ENCODE measurements at places on chromosomes 1 and 21.
A peak's percentile ranks its signal among the peaks of the same experiment; 100 is the strongest.

DNA sequence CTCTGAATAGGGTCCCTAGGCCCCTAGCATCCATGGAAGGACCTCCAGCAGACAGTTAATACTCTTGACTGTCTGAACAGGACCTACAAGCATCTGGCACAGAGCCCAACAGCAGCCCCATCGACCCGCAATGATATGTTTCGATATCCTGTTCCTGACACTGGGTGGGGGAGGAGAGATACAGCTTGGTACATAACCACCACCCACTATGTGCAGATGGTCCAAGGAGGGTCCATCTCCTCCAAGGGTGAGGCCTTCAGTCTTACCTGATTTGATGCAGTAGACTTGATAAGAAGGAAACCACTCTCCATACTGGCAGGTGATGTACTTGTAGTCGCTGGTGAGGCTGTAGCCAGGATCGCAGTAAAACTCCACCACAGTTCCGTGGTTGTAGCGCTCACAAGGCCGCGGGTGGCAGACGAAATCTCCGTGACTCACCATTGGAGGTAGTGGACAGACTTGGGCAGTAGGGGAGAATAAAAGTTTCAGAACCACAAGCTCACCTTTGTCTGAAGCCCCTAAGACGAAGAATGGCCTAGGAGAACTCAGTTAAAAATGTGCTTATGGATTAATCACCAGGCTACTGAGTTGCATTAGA lies 86.0 kb upstream of the TLR5 start:
- DNase-seq = no peak

- DNase-seq = no peak
Measured at GRCh38 chr1:86429835-86430234, 5.9 kb downstream of the CLCA2 start.

DNA sequence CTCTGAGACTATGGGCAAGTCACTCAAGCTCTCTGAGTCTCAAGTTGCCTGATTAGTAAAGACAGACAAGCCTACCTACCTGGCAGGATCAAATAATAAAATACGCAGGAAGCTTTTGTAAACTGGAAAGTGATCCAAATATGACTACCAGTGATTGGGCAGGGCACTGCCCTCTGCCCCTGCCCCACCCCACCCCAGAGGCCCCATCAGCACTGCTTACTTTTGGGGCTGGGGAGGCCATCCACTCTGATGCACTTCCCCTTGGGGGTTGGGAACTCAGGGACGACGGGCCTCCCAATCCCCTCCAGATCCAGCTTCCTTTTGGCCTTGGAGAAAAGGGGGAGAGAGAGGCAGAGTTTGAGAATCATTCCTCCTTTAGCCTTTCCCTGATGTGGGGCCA lies 6.9 kb downstream of the E2F2 start:
- DNase-seq = no peak

DNA sequence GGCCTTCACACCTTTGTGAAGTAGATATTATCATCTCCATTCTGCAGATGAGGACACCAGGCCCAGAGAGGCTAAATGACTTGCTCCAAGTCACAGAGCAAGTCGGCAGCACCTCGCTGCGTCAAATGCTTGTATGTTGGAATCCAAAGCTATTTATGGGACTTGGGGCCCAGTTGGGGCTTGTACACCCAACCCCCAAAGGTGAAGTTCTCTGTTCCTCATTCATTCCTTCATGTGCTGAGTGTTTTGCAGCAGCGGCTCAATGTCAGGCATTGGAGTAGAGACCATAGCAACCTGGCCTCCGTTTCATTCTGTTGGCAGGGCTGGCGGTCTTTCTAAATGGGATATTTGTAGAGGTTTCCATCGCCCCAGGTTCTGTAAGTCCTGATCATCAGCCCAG lies 113.4 kb upstream of the SLC25A33 start:
- DNase-seq = no peak

DNA sequence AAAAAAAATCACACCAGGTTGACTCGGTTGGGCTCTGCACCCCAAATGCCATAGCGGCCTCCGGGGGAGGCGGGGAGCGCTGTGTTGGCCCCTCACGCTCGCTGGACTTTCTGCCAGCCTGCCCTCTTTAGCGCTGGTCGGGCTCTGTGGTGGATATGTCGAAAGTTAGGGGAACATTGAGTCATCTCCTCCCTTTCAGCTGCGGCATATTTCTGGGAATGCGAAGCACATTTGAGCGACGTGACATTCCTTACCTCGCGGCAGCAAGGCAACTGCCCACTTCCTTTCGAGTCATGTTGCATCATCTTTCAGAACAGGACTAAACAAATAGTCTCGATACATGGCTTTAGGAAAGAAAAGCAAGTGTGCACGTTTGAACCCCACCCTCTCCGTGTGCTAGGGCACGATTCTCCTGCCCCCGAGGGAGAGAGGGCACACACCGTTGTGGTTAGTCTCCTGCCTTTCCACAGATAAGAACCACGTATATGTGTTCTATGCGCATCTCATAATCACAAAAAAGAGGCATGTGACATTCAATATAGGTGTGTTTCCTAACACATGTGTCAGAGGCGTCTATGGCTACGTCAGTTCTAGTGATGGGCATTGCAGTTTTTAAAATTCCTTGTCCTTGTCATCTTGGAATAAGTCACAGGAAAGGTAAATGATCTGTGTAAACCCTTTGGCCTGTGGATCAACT lies 105.9 kb upstream of the SLC45A1 start:
- DNase-seq = no peak

- DNase-seq = no peak
Measured at GRCh38 chr1:223008808-223009207, 134.2 kb downstream of the TLR5 start.

- no peak for DNase-seq
Measured at GRCh38 chr1:40853885-40854170, 8.3 kb downstream of the CITED4 start.

- DNase-seq = no peak
Measured at GRCh38 chr1:172821609-172822274, 162.8 kb downstream of the FASLG start.

- DNase-seq = no peak
Measured at GRCh38 chr1:32647308-32648134, 2.8 kb downstream of the ZBTB8OS start.

GRCh38 chr1:37725851-37726613 lies 33.7 kb downstream of the CDCA8 start:
- no peak for DNase-seq

GRCh38 chr1:157364612-157365011 lies 187.7 kb downstream of the FCRL5 start:
- DNase-seq = no peak

GRCh38 chr1:157312082-157312812 lies 174.1 kb upstream of the ETV3 start:
- no peak for DNase-seq

- DNase-seq = no peak
Measured at GRCh38 chr1:241972703-241973369, 15.3 kb downstream of the BECN2 start.

DNA sequence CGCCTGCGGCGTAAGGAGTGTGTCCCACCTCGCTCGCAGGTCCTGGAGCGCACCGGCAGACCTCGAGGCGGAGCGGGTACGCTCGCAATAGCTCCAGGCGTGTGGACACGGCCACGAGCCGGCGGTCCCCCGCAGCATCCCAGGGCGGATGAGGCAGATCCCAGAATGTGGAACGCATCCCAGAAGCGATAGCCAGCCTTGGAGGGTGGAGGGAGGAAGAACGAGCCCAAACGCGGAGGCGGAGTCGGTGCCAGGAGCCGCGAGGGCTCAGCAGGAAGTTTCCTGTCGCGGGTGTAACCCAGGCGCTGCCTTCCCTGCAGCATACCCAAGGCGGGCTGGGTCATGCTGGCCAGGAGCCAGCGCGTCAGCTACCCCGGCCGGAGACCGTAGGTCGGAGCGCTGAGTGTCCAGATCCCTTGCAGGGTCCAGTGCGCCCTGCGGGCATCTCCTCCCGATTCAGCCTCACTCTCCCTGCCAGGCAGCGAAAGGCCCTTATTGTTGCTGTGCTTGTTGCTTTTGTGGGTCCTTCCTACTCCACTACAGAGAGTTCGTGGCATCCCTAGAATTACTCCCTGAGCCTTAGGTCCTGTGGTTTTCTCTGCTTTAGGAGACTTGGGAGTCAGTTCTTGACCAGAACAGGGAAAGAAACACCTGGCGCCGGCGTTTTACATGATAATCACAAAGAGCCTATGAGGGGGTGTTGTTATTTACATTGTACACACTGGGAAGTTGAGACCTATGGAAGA lies 27.7 kb downstream of the STYXL2 start:
- DNase-seq = peak; percentile 48

GRCh38 chr21:26148071-26148839 lies 22.3 kb downstream of the APP start:
- DNase-seq = no peak

DNA sequence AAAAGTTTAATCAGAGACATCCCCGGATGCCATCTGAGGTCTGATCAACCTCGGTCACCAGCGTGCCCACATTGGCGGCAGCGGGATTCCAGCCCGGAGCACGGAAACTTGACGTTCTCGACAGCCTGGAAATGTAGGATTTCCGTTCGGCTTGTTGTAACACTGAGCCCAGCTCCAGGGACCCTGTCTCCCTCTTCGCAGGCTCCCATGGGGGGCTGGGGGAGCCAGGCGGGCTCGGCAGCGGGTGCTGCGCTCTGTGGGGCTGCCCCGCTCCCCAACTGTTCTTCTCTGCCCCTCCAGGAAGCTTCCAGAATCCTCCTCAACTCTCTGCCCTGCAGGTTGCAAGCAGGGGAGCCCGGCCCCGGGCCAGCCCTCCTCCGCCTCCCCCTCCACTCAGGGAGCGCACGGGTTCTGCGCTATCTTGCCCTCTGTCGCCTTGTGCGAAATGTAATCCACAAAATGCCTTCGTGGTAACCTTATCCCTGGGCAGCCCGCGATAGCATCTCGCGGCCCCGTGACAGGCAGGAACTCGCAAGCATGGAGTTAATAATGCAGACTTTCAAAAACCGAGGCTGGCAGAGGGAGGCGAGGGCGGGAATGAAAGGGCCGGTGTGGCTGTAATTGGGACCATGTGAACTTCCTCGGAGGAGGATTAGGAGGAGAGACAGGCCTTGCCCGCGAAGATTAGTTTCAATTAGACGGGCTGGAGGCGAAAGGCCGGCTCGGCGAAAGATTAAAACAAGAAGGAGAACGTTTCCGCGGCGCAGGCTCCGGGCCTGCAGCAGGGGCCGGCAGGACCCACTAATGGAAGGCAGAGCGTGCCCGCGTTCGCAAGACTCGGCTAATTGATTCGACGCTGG lies 53.9 kb upstream of the TTC34 start:
- no peak for DNase-seq

DNA sequence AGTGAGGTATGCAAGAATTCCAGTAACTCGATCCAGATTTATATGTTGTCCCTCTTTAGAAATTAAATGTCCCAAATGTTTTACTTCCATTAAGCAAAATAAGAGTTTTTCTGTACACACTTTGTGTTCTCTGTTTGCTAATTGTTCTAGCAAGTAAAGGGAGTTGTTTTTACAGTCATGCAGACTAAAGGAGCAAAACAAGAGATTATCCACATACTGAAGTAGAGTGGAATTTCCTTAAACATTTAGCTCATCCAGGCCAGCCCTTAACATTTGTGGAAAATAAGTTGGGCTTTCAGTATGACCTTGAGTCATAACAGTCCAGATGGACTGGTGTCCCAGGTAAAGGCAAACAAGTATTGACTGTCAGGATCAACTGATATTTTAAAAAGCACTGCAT lies 44.1 kb upstream of the TINAGL1 start:
- no peak for DNase-seq

DNA sequence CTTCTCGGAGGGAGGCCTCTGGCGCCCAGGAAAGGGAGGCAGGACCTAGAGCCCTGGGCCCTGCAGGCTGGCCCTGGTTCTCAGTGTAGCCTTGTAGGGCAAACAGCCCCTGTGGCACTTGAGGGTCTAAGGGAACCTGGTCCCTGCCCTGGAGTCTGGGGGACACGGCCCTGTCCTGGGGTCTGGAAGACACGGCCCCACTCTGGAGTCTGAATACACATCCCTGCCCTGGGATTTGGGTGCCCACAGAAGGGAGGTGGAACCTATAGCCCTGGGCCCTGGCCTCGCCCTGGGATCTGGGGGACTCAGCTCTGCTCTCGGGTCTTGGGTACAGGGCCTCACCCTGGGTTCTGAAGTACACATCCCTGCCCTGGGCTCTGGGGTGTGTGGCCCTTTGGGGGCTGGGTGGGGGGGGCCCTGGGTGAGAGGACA lies 97.9 kb downstream of the OBSCN start:
- DNase-seq = peak; percentile 8

- no peak for DNase-seq
Measured at GRCh38 chr1:165056914-165057313, 299.6 kb downstream of the LMX1A start.

- DNase-seq = no peak
Measured at GRCh38 chr1:13583966-13584791, 547 bp downstream of the PDPN start.

DNA sequence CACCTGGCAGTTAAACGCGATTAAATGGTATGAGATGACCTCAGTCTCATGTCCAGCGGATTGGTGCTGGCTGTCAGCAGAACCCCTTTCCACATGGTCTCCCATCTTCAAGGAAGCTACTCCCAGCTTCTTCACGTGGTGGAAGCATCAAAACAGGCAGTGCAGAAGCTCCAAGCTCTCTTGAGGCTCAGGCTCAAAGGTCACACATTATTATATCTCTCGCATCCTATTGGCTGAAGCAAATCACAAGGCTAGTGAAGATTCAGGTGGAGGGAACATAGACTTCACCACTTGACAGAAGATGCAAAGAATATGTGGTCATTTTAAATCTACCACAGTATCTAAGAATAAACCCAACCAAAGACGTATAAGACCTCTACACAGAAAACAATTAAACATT lies 181.9 kb downstream of the VPS13D start:
- no peak for DNase-seq

GRCh38 chr1:243970077-243970476 lies 81.0 kb upstream of the ZBTB18 start:
- DNase-seq = no peak

DNA sequence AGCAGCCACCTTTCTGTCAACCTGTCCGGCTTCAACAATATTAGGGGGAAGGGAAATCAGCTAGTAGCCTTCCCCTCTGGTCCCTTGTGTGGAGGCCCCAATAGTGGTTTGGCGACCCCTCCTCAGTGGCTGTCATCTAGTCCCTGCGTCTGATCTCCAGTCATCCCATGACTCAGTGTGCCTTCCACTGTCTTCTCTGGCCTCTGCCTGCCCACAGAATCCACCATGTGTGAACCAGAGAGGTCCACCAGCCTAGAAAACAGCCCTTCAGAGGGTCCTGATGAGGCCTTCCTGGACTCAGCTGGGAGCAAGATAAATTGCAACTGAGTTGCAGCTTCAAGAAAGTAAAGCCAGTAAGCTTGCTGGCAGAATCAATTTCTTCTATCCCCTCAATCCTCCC lies 3.8 kb upstream of the ATXN7L2 start:
- DNase-seq = no peak

DNA sequence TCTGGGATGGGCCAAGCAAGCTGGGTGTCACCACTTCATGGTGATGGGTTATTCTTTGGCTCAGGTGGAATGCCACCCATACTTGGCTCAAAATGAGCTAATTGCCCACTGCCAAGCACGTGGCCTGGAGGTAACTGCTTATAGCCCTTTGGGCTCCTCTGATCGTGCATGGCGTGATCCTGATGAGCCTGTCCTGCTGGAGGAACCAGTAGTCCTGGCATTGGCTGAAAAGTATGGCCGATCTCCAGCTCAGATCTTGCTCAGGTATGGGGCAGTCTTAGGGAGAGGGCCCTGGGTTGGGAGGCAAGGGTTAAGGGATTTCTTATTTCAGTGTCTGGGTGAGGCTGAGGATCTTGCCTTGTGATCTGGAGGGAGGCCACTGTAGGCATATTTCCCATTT lies 15.4 kb upstream of the NASP start:
- DNase-seq = no peak

Measured in activated T-cell treated with anti-CD3 and anti-CD28 coated beads, Interleukin-2, amount 50 U/mL, for 1 hour (primary cell).